ENCODE measurements at places on chromosomes 12 and 14.

DNA sequence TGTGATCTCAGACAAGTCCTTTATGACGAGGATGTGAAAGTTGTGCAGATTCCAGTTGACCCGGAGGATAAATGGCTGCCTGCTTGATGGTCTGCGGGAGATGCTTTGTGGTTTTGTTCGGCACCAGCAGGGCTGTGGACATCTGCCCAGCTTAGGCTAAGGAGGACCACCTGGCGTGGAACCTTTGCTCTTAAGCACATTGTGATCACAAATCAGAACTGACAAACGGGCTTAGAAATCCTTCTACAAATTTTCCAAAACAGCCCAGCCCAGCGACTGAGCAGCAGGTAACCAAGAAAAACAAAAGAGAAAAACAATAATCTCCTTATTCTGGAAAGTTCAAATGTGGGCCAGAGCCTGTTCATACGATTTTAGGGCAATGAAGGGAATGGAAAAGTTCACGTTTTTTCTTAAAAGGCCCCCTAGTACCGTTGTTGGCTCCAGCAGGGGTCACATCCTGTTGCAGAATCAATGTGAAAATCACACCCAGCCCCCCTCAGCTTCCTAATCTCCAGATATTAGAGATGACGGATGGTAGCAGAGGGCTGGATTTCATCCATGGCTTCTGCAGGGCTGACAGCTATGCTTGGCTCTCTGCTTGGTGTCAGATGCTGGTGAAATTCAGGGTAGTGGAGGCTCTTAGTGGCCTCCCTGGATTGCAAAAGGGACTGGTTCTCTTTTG is 81.1 kb upstream of the RFLNA start:
- no peak for DNase-seq

- no peak for DNase-seq
Observed at GRCh38 chr12:98126637-98127335, 388.6 kb upstream of the TMPO start.

DNA sequence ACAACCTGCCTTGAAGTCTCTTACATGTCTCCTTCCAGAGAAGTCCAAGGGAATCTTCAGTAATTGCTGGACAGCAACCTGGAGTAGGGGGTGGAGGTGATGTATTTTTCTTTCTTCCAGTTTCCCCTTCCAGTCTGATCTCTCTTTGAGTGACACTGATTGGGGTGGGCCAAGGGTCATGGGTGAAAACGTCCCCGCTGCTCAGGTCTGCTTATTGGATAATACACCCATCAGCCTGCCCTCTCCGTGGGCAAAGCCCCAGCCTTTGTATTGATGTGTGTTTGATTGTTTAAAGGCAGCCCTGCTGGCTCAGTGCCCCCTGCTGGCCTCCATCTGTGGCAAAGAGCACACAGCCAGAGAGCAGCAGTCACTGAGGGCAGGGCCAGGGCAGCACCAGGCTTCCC is 35.7 kb upstream of the ATP2A2 start:
- peak; percentile 37 for DNase-seq

GRCh38 chr14:37824939-37825712 is 229.7 kb downstream of the TTC6 start:
- no peak for DNase-seq

DNA sequence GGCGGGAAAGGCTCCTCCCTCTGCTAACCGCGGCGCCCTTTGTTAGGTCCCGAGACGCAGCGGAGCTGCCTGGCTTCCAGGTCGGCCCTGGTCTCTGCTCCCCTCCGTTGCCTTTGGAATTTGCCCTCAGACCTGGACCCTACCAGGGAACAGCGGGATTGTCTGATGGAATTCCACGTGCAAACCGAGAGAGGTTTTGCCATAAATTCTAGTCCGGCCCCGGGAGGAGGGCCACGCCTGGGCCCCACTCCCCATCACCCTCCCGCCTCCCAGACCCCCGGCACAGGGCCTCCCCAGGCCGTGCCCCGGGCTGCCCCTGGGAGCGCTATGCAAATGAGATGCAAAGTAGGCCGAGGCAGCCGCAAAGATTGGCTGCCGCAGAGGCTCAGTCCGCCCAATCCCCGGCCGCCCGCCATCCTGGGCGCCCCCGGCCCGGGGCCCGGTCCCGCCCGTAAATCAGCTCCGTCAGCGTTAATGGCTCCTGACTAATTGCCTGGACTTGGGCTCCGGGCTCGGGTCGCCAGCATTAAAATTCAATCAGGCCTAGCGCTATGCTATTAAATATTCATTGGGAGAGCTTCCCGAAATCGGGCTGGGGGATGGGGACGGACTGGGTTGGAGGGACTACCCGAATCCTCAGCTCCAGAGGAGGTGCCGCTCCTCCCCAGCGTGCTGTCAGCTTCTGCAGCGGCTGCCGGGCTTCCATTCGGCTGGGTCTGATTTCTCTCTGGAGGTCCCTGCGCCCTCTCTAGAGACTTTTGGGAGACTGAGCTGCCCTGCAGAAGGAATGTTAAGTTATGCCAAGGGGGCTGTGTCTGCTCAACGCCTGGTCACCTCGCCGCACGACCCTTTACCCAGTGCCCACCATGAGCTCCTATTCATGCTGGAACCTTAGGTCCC is 15.7 kb upstream of the FIGNL2 start:
- no peak for DNase-seq

- DNase-seq = no peak
Observed at GRCh38 chr14:92729634-92730358, 18.6 kb downstream of the LGMN start.

GRCh38 chr14:85241022-85241855 is 288.7 kb upstream of the FLRT2 start:
- no peak for DNase-seq

- DNase-seq = no peak
Observed at GRCh38 chr12:98222135-98222534, 293.3 kb upstream of the TMPO start.

DNA sequence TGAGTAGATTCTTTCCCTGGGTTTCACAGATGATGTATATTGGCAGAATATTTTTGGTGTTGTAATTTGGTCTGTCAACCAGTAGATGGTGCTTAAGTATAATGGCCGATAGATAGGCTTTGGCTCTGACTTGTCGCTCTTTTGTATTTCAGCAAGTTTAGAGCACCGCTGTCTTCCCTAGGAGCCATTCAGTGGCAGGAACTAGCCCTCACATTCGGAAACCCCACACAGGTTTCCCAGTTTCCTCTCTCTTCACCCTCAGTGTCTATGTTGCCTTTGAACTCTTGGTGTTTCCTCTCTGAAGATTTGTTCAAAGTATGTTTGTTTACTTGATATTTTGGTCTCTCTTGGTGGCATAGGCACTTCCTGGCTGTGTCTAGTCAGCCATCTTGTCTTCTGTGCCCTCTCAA is 102.2 kb downstream of the GPHN start:
- DNase-seq = no peak

DNA sequence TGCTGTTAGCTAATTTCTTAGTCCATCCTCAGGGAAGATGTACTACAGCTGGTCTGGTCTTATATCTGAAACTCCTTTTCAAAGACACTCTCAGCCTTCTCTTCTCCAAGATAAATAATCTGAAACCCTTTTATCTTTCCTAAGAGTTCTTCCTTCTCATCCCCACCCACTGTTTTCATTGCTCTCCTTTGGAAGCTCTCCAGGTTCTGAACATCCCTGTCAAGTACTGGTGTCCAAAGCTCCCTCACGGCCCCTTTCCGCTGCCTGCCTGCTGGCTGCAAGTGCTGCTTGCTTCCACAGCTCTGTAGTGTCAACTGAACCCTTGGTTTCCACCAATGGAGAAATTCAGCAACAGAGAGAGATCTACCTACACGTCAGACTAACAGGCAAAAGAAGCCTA is 6.6 kb upstream of the SLC6A13 start:
- no peak for DNase-seq

- DNase-seq = no peak
Observed at GRCh38 chr14:30193845-30194501, 266.3 kb upstream of the PRKD1 start.

GRCh38 chr12:29551812-29552211 is 54.3 kb upstream of the OVCH1 start:
- DNase-seq = no peak

DNA sequence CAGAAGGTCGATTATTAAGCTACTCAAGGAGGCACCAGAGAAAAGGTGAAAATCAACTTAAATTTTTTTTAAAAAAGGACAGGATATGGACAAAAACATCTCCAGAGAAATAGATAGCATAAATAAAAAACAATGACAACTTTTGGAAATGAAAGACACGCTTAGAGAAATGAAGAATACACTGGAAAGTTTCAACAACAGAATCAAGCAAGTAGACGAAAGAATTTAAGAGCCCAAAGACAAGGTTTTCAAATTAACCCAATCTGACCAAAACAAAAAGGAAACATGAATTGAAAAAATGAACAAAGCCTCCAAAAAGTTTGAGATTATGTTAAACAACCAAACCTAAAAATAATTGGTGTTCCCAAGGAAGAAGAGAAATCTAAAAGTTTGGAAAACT is 191.1 kb upstream of the BMP4 start:
- no peak for DNase-seq

GRCh38 chr12:109861689-109862314 is 18.5 kb downstream of the GLTP start:
- no peak for DNase-seq

- no peak for DNase-seq
Observed at GRCh38 chr12:2319737-2320506, 267.1 kb downstream of the CACNA1C start.

DNA sequence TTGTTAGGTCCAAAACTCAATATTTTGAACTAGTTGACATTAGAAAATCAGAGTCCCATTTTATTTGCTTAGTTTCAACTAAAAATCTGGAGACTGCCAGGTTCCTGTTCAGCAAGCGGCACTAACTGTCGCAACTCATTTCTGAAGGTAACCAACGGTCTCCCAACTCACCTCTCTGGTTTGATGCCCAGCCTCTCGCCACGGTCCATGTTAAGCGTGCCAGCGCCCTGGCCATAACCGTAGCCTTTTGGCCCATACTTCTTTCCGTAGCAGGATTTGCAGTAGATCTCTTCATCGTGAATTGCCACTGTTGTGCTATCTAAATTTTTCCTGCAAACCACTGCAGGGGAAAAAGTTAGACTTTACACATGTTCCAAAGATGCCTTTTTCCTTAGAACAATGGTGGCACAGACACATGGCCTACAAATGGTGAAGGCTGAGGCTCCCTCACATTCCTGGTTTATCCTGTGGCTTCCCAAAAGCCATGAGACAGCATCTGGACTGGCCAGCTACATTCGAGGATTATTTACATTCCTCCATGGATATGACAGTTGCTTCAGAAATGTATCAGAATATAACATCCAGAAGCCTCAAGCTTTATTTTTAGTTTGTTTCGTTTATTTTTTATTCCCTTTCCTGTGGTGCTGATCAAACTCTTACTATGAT is 15.7 kb downstream of the CSRP2 start:
- no peak for DNase-seq

DNA sequence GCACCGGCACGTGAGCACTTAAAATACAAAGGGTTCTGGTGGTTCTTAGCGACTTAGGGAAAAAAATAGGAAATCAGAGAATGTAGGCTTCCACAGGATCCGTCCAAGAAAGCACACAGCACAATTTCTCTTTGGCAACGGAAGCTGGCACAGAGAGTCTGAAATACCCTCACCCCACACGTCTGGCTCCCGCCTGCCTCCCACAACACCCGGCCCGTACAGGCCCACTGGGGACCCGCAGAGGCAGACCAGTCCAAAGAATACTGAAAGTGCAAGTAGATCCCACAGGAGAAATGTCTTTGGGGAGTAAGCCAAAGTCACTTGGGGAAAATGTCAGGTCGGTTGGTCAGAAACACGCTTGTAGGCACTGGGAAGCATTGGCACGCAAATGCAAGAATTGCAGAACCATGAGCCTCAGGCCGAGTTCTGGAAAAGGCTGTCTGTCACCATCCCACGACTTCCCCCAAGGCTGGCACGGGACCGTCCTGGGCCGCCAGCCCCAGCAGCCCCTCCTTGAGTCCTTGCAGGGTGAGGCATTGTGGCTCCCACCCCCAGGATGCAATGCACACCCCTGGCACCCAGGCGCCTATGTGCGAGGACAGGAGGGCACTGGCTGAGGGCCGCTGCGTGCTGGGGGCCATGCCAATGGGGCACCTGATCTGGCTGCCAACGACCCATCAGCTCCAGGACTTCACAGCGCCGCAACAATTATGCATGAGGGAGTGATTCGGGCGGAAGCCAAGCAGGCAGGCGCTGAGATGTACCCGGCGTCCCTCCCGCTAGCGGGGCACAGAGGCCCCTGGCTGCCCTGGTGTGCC is 29.7 kb downstream of the CHGA start:
- no peak for DNase-seq

- DNase-seq = no peak
Observed at GRCh38 chr12:117064596-117064995, 34.6 kb downstream of the TESC start.

DNA sequence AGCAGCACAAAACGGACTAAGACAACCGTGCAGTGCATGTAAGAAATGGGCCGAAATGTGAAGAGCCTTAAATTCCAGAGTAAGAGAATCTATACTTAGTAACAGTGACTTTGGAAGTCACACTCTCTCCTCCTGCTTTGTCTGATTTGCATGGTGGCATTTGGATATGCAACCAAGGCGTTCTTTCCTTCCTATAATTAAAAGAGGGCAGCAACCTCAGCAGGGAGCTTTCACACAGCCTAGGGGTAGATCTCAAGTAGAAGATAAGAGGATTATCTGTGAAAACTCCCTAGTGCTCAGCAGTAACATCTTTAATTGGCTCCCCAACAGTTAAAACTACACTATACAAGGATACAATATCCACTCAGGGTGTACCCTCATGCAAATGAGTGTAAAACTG is 16.5 kb downstream of the GMFB start:
- no peak for DNase-seq

DNA sequence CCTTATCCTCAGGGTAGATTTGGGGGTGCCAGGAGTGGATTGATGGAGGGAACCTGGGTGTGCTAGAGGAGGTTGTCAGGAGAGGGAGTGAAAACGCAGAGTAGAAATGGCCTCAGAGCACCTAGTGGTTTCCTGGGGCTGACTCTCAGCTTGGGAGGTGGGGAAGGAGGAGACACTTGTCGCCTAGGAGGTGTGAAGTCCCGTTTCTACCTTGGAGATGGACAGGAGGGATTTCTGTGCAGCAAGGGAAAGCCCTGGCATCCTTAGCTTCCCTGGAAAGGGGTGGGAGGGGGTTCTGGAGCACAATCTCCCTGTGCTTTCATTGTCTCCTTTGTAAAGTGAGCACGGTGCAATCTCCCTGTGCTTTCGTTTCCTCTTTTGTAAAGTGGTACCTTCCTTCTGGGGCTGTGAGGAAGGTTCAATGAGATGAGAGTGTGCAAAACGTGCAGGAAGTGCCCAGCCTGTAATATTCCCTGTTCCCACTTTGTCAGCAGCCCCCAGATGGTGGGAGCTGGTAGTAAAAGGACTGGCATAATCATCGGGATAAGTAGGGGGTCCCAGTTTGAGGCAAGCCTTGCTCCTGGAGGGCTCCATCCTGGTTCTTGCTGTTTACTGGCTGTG is 1.6 kb downstream of the OAS3 start:
- peak; percentile 58 for DNase-seq

DNA sequence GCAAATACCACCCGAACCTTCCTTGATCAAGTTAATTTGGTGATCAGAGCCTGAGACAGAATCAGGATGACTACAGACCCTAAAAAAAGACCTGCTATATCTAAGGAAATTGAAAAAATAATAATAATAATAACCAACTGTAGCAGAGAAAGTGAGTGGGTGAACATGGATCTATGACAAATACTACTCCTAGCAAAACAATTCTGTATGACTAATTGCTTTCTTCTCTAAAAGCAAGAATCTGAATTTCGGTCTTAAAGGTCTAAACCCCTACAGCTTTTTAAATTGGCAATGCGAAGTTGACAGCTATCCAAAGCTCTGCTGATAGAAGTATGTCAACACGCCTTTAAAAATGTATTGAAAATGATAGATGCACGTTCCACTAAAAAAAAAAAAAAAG is 102.2 kb downstream of the PRKAB1 start:
- DNase-seq = no peak

GRCh38 chr14:100662879-100663760 is 63.6 kb upstream of the DLK1 start:
- peak; percentile 36 for DNase-seq

All from naive B cell (primary cell).